HTR-8/SVneo (cell line): ENCODE measurements at places on chromosomes 3 and 15.

DNA sequence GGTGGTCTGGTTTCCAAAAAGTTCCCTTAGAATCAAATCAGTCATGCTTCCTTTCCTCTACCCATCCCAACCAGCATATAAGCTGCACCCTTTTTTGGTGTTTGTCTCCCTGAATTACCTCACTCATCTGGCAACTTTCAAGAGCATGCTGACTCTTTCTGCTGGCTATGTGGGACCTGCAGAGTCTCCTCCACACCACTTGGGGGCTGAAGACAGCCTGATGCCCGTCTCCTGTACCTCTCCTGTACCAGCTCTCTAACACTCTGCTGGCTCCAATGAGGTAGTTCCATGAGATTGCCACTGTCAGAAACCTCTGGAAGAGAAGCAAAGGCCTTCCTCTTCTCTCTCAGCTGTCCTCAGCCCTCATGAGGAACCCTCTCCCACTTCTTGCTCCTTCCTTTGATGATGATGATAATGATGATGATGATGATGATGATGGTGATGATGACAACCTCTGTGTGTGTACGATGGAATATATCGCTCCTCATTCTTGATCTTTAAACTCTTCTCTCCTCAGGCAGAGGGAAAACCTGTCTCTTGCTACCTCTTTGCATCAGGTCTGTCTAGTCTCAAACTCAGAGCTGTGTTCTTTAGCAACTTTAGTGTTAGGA is 257.5 kb downstream of the ZNF621 start:
- DNase-seq: no peak

GRCh38 chr15:62068071-62068809 is 1.5 kb downstream of the C2CD4A start:
- no peak for DNase-seq

DNA sequence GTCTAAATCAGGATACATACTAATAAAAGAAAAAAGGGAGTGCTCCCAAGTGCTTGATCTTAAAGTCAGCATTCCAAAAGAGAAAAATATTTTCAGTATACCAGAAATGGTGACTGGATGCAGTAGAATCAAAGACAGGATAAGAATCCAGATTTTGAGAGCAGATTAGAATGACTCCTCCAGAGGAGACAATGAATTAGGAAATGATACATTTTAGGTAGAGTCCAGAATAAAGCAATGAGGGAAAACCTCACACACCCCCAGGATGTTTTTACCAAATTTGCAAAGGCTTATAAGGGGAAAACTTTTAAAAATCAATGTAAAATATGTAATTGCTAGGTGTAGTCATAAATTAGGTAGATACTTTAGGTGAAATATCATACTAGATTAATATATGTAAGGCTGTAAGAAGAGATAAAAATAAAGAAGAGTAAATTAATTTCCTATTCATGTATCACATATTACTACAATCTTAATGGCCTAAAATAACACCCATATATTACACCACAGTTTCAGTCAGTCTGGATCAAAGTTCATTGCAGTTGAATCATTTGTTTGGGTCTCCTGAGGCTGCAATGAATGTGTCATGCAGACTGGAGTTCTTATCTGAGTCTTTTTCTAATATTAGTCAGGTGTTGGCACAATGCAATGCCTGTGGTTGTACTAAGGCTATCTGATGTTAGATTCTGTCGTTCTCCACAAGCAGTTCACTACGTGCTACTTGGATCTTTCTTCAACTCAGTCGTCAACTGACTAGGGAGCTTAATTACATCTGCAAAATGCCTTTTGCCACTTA is 547.8 kb upstream of the EPHA6 start:
- no peak for DNase-seq

DNA sequence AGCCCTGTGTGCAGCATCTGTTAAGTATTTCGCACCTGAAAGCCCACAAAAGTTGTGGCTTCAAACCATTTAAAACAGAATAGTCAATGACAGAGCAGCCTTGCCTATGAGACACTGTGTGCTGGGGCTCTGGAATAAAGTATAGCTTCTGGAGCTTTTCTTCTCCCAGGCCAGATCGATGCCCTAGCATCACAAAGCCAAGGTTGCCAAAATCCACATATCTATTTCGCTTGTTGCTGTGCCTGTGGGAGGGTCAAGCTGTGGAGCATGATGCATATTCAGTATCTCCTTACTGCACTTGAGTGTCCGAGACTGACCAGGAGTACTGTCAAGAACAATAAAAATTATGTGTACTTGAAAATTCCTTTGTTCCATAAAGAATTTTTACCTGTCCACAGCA is 7.6 kb downstream of the PLOD2 start:
- no peak for DNase-seq

DNA sequence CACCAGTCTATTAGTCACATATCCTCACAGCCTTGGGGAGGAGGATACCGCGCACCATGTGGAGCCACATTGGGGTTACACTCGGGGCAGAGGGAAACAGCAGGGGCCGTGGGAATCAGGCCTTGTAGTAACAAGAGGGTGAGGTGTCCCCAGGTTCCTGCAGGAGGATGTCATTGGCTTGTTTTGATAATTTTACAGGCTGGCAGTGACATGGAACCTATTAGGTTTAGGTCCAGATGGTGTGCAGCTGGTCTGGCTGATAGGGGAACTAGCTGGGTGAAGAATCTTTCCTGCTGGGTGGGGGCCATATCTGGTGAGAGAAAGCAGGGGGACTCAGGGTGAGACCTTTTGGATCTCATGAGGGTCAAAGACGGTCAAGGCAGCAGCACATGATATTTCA is 9.8 kb upstream of the MEF2A start:
- DNase-seq: no peak
